Mesothelial cell of epicardium (in vitro differentiated cells): ENCODE measurements at places on chromosomes 16 and 17. TPM values are rescaled to one million over a fixed set of nuclear protein-coding genes. Genes with fewer than 3 reads are reported as not detected.

Gene GRIN2A
- 2.8 to 4.9 TPM (median 4.6 TPM) in 3 replicates for total RNA-seq

Gene CDRT15
- total RNA-seq, result not detected in 3 replicates

Gene ATXN2L
- total RNA-seq, result 215 to 230 TPM (median 219 TPM) in 3 replicates

Gene SLC12A3
- not detected in 3 replicates for total RNA-seq

Gene VMO1
- 2.3 to 2.6 TPM (median 2.5 TPM) in 3 replicates for total RNA-seq

Gene HBA2
- not detected in 3 replicates for total RNA-seq

Gene TP53TG3
- not detected in 3 replicates for total RNA-seq

Gene HAGHL
- total RNA-seq, result 6.4 to 8.6 TPM (median 7.4 TPM) in 3 replicates

Gene PLA2G10
- not detected in 3 replicates for total RNA-seq

Gene OR1G1
- not detected in 3 replicates for total RNA-seq

Gene GGNBP2
- total RNA-seq, result 67.5 to 71.2 TPM (median 69.8 TPM) in 3 replicates

Gene GPR142
- 0.18 TPM in 1 of 3 replicates, not detected in the others for total RNA-seq

GRCh38 chr16:54291656-54292487, 5.3 kb upstream of the IRX3 start:
- no peak for DNase-seq
- H3K4me3 ChIP-seq, result no peak overlapping the region
- no peak overlapping the region for H3K27ac ChIP-seq
- H3K36me3 ChIP-seq, result peaks cover 2% of the 10 kb centered on the region
- peaks cover 22% of the 10 kb centered on the region for H3K4me1 ChIP-seq
- peaks cover 68% of the 10 kb centered on the region for H3K27me3 ChIP-seq

DNA sequence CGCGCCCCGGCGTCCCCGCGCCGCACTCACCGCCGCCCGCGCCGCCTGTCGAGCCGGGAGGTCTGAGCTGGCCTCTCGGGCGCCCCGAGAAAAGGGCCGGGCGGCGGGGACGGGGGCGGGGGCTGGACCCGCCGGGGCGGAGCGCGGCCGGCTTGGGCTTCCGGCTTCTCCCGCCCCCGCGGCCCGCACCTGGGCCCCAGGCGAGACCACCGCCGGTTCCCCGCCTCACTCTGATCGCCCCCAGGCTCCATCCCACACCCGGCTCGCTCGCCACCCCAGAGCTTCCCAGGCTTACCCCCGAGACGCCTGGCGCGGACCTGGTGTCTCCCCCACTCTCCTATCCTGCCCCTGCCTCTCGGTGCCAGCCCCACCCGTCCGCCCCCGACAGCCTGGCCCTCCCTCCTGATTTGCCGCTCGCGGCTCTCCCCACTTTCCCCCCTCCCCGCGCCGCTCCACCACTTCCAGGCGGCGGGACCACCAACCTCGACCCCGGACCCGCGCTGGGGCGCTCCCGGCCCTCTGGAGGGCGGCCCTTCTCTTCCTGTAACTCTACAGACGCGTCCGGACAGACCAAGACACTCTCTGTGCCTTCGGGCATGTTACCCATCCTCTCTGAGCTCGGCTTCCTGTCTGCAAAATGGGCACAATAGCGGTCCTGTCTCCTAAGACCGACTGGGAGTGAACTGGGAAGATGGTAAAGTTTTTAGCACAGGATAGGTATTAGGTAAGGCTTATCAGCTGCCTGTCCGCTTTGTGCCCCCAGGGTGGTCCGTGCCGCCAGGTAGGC, at the start of gene LITAF:
Gene LITAF (minus strand): TSS at position 64 of the 787 bp plus-strand sequence. CDS start 30,189 bp downstream, outside the sequence.
- H3K27ac ChIP-seq, result peak within 1 kb of the TSS; percentile 81
- H3K36me3 ChIP-seq, result no peaks in the 10 kb centered on the region
- peaks cover 38% of the 10 kb centered on the region for H3K4me1 ChIP-seq

GRCh38 chr17:22233382-22233781, 541.1 kb downstream of the KCNJ18 start:
- H3K27me3 ChIP-seq, result no peaks in the 10 kb centered on the region
- H3K4me3 ChIP-seq, result no peak overlapping the region
- DNase-seq, result no peak
- no peak overlapping the region for H3K27ac ChIP-seq

DNA sequence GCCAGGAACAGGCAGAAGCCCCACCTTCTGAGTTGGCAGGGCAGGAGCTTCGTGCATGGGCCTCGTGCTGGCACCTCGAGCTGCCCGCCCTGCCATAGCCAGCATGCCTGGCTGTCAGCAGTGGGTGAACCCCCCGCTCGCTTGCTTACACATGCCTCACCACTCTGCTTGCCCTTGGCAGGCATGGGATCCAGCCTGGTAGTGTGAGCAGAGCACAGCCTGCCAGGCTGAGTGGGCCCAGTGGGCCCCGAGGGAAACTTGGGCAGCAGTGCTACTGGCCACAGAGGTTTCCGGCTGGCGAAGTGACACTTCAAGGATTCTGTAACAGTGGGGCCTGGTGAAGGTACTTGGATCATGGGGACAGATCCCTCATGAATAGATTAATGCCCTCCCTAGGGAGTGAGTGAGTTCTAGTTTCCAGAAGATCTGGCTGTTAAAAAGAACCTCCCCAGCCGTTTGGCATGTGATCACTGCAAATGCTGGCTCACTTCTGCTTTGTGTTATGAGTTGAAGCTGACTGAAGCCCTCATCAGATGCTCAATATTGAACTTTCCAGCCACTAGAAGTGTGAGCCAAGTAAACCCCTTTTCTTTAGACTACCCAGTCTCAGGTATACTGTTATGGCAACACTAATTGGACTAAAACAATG, 114.7 kb downstream of the BCAS3 start:
- no peak overlapping the region for H3K27ac ChIP-seq
- H3K4me1 ChIP-seq, result peaks cover 16% of the 10 kb centered on the region
- no peak for DNase-seq
- peaks cover 4% of the 10 kb centered on the region for H3K36me3 ChIP-seq
- no peaks in the 10 kb centered on the region for H3K27me3 ChIP-seq

GRCh38 chr17:8436169-8436843, 622 bp downstream of the NDEL1 start:
- peak overlapping the region; percentile 99 for H3K27ac ChIP-seq
- peaks cover 16% of the 10 kb centered on the region for H3K4me1 ChIP-seq
- DNase-seq, result peak; percentile 40
- peaks cover 6% of the 10 kb centered on the region for H3K36me3 ChIP-seq
- H3K4me3 ChIP-seq, result peak overlapping the region; percentile 88

DNA sequence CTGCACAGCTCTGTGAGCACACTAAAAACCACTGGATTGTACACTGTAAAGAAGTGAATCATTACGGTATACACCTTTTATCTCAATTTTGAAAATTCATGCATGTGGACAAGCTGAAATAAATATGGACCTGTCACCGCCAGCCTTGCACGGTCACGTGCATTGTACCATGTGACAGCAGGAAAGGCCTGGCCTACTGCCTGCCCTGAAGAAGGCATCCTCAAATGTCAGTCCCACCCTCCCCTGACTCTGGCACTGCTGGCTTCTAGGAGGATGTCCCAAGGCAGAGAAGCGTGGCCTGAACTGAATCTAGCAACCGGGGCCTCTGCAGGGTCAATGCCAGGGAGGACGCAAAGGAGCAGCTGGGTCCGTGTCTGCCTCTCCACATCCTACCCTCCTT, 34.6 kb downstream of the SLC38A8 start:
- H3K27me3 ChIP-seq, result peaks cover 8% of the 10 kb centered on the region
- no peak overlapping the region for H3K4me3 ChIP-seq
- DNase-seq, result no peak
- no peaks in the 10 kb centered on the region for H3K36me3 ChIP-seq

DNA sequence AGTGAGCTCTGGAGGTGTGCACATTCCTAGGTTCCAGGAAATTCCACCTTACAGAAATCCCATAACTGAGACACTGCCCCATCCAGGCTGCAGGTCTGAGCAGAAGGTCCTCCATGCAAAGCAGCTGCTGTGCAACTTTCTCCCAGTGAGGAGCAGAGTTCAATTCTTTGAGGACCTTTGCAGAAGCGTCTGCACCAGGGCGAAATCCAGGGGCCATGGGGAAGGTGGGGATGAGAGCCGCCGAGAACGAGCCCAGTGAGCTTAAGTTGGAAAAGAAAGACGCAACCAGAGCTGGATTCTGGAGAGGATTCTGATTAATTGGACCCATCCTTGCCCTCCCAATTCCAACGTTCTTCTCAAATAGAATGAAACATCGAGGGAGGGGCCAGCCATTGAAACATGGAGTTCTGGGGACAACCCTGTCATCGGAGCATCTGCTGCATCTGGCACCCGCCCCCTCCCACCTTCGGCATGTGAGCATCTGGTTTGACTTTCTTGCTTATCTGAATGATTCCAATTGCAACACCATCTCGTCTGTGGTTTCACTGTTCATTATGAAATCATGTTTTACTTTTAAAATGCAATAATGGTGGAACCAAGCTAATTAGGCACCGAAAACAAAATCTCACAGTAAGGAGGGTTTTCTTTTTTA, 190.6 kb upstream of the FOXF1 start:
- H3K36me3 ChIP-seq, result no peaks in the 10 kb centered on the region
- H3K27me3 ChIP-seq, result peaks cover 46% of the 10 kb centered on the region
- H3K4me3 ChIP-seq, result no peak overlapping the region
- DNase-seq, result no peak

DNA sequence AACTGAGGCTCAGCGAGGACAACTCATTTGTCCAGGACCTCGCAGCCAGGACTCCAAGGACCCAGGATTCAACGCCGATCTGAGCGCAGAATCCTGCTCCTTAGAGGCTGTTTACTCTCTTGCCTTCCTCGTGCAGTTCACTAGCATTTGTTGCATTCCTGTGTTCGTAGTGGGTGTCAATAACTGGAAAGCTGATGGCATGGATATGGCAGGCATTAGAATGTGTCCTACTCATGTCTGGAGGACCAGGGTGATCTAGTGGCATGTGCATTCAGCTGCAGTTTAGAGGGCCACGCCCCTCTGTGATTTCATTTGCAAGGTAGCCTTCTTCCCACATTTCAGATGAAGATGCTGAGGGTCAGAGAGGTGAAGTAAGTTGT, 510 bp downstream of the CRISPLD2 start:
- peak overlapping the region; percentile 81 for H3K4me3 ChIP-seq
- H3K36me3 ChIP-seq, result no peaks in the 10 kb centered on the region
- H3K27me3 ChIP-seq, result peaks cover 12% of the 10 kb centered on the region
- no peak for DNase-seq
- peaks cover 34% of the 10 kb centered on the region for H3K4me1 ChIP-seq

DNA sequence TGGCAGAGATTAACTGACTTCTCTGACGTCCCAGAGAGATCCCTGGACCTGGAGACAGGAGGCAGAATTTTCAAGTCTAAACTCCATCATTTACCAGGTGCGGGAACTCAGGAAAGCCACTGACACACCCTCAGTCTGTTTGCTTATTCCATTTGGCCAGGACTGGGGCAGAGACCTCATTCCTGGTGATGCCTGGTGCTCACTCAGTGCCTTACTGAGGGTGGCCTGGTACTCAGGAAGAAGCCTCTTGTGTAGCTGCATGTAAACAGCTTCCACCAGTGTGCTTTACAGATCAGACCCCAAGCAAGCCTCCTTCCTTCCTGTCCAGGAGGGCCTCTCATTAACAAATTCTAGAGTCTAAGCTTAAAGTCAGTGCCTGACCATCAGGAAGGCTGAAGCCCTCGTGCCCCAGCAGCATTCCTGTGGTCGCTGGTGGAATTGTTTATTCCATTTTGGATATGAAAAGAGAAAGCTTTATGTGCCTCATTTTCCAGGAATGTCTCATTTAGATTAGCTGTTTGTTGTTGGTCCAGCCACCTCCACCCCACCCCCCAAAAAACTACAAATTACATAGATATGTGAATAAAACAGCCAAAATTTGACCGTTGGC, 236.1 kb upstream of the CDH5 start:
- no peak for DNase-seq
- peaks cover 83% of the 10 kb centered on the region for H3K27me3 ChIP-seq
- peaks cover 40% of the 10 kb centered on the region for H3K4me1 ChIP-seq
- H3K36me3 ChIP-seq, result no peaks in the 10 kb centered on the region
- H3K4me3 ChIP-seq, result no peak overlapping the region

GRCh38 chr17:81120695-81121621, 44.3 kb upstream of the PVALEF start:
- H3K4me1 ChIP-seq, result peaks cover 8% of the 10 kb centered on the region
- no peak for DNase-seq
- H3K27ac ChIP-seq, result no peak overlapping the region
- no peaks in the 10 kb centered on the region for H3K27me3 ChIP-seq
- no peak overlapping the region for H3K4me3 ChIP-seq
- no peaks in the 10 kb centered on the region for H3K36me3 ChIP-seq

DNA sequence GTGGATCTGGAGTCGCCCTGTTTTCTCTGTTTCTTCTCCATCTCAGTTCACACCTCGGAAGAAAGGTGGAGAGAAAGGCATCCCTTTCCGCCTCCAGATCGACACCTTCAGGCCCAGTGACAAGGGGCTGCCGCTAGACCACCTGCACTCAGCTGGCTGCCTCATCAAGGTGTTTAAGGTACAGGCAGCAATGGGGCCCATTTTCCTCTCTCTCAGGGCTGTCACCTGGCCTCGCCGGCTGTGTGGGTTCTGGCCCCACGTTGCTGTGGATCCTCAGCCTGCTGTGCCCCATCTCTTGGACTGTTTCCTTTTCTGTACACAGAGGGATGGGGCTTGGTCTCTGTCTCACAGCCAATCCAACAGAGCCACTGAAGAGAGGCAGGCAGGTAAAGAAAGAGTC, 17.4 kb upstream of the STAC2 start:
- peaks cover 2% of the 10 kb centered on the region for H3K4me1 ChIP-seq
- H3K27ac ChIP-seq, result no peak overlapping the region
- DNase-seq, result no peak
- H3K4me3 ChIP-seq, result no peak overlapping the region
- H3K36me3 ChIP-seq, result no peaks in the 10 kb centered on the region

DNA sequence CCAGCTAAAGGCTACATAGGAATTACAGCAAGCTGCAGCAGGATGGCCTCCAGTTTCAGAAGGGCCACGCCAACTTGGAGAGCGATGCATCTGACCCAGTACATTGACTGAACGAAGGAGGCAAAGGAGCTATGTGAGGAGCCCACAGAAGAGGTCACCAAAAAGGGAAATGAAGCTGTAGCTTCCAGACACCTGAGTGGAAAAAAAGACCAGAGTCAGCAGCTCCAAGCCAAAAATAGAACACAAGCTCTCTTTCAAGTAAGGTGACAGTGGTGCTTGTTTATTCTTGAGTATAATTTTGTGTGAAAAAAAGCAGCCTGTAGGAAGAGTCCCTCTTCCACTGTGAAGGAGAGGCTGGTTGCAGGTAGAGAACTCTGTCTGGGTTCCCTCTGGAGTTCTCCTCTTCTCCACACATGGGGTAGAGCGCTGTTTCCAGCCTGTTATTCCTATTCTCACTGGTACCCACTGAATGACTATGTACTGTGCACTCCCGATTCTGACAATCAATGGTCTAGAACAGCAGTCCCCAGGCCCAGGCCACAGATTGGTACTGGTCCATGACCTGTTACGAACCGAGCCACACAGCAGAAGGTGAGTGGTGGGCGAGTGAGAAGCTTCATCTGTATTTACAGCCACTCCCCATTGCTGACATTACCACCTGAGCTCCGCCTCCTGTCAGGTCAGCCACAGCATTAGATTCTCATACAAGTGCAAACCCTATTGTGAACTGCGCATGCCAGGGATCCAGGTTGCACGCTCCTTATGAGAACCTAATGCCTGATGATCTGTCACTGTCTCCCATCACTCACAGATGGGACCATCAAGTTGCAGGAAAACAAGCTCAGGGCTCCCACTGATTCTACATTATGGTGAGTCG, 15.1 kb downstream of the CCL4 start:
- no peak overlapping the region for H3K27ac ChIP-seq
- no peak for DNase-seq
- H3K4me3 ChIP-seq, result no peak overlapping the region
- H3K4me1 ChIP-seq, result peaks cover 9% of the 10 kb centered on the region
- H3K36me3 ChIP-seq, result no peaks in the 10 kb centered on the region
